AG09309 (cell line): ENCODE measurements at places on chromosomes 6 and 20.

DNA sequence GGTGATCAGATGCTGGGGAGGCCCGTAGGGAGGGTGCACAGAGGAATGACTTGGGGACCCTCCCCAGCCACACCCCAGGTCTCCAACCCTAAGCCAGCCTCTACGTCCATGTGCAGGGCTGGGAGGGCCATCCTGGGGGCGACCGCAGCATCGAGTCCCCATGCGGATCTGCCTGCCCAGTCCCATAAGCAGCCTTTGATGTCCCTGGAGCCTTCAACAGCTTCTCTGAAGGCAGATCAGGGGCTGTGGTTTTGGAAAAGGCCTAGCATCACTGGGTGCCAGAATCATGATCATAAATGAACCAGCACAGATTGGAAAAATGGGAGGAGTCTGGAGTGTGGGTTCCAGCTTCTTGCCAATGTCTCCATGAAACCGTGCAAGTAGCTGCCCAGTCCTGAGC, 22.9 kb downstream of the TOX2 start:
- peak; percentile 45 for DNase-seq

DNA sequence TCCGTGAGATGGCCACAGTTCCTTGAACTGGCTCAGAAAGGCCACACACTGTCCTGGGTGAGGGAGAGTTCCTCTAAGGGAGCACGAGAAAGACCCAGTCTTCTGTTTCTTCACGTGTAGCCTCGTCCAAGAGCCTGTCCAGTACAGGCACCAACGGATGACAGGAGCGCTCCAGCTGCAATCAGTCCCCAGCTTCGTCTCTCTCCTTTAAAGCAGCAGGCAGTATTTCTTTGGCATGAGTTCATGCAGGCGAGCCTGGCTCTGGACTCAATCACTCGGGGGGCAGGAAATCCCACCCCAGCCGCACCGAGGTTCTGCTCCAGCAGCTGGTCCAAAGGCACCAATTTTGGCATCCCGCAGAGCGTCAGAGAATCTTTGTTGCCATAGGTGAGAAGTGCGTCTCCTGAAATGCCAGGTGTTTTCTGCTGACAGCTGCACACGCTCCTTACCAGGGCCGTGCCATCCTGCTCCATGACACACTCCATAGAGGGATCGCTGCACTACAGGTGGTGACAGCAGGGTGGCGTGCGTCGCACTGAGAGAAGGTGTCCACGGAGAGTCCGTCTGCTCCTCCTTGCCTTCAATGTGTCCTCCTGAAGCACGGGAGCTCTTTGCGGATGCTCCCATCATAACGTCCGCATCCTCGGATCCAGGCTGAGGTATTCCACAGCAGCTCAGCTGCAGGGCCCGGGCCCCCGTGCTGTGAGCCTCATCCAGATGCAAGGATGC, 59.6 kb upstream of the AFDN start:
- no peak for DNase-seq

DNA sequence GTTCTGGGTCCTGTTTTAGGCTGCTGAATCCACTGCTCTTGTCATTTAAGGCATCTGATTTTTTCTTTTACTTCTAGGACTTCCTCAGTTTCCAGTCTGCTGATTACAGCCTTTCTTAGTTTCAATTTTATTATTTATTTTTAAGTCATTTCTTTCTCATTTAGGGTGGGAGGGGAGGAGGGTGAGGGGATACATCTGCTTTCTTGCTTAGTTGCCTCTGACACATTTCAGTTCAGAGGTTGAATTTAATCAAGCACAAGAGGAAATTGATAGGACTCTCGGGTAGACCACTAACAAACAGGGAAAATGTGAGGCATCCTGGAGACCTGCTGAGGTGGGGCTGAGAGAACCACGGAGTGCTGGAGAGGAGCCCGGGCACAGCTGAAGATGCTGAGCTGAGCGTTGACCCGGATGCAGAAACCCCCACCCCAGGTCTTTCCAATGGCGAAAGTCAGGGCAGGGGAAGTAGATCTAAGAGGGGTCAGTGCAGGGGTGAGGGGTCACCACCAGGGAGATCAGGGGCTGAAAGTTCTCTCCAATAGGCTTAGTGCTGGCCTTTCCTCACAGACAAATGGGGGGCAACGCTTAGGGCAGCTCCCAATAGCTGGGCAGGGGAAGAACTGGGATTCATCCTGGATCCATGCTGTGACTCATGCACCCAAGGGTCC, 7.6 kb upstream of the TREML2 start:
- DNase-seq = no peak

DNA sequence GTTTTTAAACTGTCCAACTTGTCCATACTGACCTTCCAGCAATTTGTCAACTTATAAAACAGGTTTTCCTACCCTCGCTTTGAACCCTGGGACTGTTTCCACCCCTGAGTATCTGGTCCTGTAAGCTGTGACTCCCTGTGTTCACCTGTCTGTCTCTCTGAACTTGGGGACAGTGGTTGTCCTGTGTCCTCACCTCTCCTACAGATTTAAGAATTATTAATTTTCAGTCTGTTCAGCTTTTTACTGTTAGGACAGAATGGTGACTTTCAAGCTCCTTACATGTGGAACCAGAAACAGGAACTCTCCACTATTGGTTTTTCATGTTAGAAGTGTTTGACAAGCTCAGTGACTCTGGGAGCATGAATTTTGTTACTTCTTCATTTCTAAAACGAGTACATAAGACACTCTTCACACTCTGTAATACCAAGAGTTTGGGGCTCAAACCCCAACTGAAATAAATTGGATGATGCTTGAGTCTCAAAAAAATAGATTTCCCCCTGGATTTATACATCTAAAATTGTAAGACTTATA, 713.9 kb downstream of the COL12A1 start:
- no peak for DNase-seq

DNA sequence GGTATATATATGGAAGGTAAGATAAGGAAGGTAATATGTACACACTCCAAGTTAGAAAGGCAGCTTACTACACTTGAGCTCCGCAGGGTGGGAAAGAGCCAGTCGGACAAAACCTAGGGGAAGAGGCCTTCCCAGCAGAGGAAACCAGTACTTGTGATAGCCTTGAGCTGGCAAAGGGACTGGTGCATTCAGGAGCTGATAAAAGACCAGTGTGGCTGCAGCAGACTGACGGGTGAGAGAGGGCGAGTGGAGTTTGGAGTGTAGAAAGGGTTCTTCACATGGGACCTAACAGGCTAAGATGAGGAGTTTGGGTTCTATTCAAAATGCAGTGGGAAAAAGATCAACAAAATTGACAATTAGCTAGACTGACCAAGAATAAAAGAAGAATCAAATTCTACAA, 49.3 kb upstream of the KIF13A start:
- no peak for DNase-seq

DNA sequence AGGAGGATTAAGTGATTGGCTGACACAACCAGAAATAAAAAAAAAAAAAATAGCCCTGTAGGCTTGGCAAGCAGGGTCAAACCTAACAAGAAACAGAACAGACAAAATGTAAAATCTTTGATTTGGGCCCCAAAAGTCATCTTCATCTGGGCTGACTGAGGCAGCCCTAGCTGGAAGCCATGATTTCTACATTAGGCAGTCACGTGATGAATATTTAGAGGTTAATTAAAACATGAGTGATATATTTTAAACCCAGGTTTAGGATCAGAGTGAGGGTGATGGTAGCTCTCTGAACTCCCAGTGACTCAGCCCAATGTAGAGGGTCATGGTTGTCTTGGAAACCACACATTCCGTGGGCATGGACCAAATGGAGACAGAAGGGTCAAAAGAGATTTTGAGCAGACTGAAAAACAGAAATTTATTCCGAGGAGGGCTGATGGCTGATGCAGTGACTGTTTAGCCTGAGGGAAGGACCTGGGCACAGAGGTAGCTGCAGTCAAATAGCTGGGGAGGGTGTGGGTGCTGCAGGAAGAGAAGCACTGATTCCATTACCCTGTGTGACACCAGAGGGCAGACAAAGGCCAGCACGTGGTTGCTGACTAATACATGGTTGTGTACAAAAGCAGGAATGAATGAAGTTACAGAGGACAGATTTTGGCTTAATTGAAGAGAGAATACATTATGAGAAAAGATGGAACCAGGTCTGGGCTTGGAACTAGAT, 573.1 kb upstream of the CHD6 start:
- DNase-seq = no peak

DNA sequence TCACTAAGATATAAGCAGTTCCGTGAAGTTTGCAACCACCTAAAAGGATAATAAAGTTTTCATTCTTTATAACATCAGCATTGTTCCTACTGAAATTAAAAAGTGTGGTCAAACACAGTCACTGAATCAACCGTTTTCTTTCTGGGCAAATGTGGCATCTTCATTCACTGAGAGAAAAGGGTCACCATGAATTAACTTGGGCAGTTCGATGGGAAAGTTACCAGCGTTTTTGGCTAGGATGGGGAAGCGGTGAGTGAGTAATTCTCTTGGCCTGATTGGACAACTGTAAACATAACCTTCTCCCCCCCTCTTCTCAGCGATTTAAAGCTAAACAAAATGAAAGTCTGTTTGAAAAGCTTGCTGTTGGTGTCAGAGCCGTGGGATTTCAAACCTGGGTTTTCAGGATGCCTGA, 181.8 kb downstream of the SASH1 start:
- DNase-seq = no peak

- DNase-seq = no peak
Observed at GRCh38 chr6:79657238-79657637, 26.1 kb downstream of the SH3BGRL2 start.

DNA sequence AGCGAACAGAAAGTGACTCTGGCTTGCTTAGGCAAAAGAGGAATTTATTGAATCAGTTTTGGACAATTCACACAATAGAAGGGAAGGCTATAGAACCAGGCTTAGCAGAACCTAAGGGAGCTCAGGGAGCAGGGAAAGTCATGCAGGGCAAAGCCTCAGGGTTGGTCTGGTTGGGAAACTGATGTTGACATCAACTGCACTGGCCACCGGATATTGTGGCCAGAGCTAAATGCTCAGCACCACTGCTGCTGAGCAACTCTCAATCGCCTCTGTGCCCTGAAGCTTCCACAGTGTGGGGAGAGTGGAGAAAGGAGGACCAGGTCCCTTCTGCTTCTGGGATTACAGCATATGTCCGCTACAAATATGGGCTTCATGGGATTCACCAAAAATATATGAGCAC, 93.3 kb upstream of the GCM1 start:
- no peak for DNase-seq

GRCh38 chr6:170295510-170296422, 4.9 kb upstream of the DLL1 start:
- DNase-seq = no peak

- no peak for DNase-seq
Observed at GRCh38 chr6:1348675-1349074, 36.8 kb downstream of the FOXQ1 start.

GRCh38 chr6:125571207-125571755, 178.2 kb upstream of the HEY2 start:
- no peak for DNase-seq

GRCh38 chr6:30543821-30544220, 12.5 kb downstream of the GNL1 start:
- no peak for DNase-seq

DNA sequence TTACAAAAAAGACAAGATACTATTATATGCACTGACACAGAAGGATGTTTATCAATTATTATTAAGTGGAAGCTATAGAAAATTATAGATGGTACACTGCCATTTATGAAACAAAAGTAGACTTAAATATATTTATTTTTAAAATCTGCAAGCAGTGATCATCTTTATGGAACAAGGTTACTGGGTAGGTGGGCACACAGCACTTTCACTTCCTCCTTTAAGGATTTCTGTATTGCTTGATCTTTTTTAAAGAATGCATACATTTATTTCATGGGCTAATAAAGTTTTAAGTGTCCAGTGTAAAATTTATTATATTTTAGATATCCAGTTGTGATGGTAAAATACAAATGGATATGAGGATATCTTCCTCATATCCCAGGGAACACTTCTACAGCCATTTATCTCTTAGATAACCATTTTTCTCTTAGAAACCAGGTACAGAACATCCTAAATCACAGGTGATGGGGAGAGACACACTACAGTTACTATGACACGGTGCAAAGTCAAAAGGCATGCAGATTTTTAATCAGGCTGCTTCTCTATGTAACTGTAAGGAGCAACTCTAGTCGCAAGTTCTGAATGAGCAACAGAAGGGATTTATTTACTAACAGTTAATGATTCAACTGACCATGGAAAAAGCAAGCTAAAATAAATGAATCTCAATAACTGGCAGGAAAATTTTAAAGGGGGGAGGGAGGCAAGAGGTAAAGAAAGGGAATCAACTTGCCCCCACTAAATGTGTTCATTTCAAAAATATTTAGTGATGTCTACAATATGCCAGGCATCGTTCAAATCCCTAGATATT, 2.2 kb downstream of the FBXL4 start:
- no peak for DNase-seq
